ENCODE measurements at places on chromosomes 2 and 18. TPM values are rescaled to one million over a fixed set of nuclear protein-coding genes. Genes with fewer than 3 reads are reported as not detected.

The DTNA gene
- total RNA-seq: 0.14 TPM

The GTF2A1L gene
- total RNA-seq: not detected

The LOXL3 gene
- 11.4 TPM for total RNA-seq

The METTL5 gene
- 85.8 TPM for total RNA-seq

The RTP5 gene
- total RNA-seq: not detected

The OSR1 gene
- total RNA-seq: 0.07 TPM

The FAM237A gene
- total RNA-seq: not detected

The HNMT gene
- total RNA-seq: not detected

The M1AP gene
- total RNA-seq: not detected

The LBX2 gene
- total RNA-seq: not detected

The DBI gene
- total RNA-seq: 73.3 TPM

The ACTG2 gene
- not detected for total RNA-seq

The C2orf78 gene
- total RNA-seq: 0.07 TPM

The NETO1 gene
- not detected for total RNA-seq

The RGPD6 gene
- total RNA-seq: 35.0 TPM

The GREB1L gene
- 7.6 TPM for total RNA-seq

The PCARE gene
- not detected for total RNA-seq

The LRP1B gene
- total RNA-seq: not detected

The OR6B2 gene
- not detected for total RNA-seq

The SLC38A11 gene
- total RNA-seq: not detected

The CFC1B gene
- total RNA-seq: not detected

The MROH2A gene
- total RNA-seq: not detected

The UGT1A4 gene
- total RNA-seq: not detected

The DOCK10 gene
- total RNA-seq: not detected

The KATNAL2 gene
- 15.0 TPM for total RNA-seq

The TRABD2A gene
- total RNA-seq: 5.5 TPM

The IL36A gene
- total RNA-seq: not detected

The FSHR gene
- not detected for total RNA-seq

The ADCY3 gene
- total RNA-seq: 20.4 TPM

The ASB18 gene
- not detected for total RNA-seq

The RUFY4 gene
- total RNA-seq: not detected

The C2orf66 gene
- not detected for total RNA-seq

The SERPINB11 gene
- not detected for total RNA-seq

The CYS1 gene
- total RNA-seq: 11.2 TPM

The GYPC gene
- 37.1 TPM for total RNA-seq

The METTL8 gene
- 86.2 TPM for total RNA-seq

The PPIL3 gene
- 53.7 TPM for total RNA-seq

The CD8B2 gene
- not detected for total RNA-seq

The TXNL1 gene
- 113 TPM for total RNA-seq

The HAAO gene
- total RNA-seq: not detected

Measured in G401 (cell line).